ENCODE measurements at places on chromosomes 4 and X.

- DNase-seq, result peak; percentile 58
These were observed 48.7 kb upstream of the BCOR start for GRCh38 chrX:40146262-40147125.

GRCh38 chr4:1511441-1512041 lies 105.3 kb upstream of the NKX1-1 start:
- no peak for DNase-seq

- no peak for DNase-seq
These were observed 4.7 kb downstream of the SFRP2 start for GRCh38 chr4:153784166-153784699.

DNA sequence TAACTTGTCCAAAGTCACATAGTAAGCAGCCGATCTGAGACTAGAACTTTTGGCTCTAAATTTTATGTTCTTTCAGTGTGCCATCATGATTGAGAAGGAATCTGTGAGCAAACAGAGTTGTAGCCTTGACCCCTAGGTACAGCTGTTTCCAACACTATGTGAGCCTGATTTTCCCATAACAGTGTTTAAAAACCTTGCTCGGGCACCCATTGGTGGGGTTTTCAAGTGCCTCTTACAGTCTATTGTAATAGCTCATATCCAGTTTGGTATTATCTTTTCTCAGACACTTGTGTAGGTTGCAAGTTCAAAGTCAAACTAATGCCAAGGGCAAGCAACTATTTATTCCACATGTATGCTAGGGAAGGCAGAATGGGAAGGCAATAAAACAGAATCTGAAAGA lies 467.9 kb downstream of the INPP4B start:
- DNase-seq, result no peak

- DNase-seq, result no peak
These were observed 22.9 kb upstream of the SGMS2 start for GRCh38 chr4:107801766-107802211.

GRCh38 chr4:81255524-81255923 lies 40.5 kb upstream of the PRKG2 start:
- DNase-seq, result no peak

- no peak for DNase-seq
These were observed 279.7 kb downstream of the CAMK2D start for GRCh38 chr4:113481820-113482219.

- DNase-seq, result no peak
These were observed 44.0 kb upstream of the ABCG2 start for GRCh38 chr4:88202443-88202842.

DNA sequence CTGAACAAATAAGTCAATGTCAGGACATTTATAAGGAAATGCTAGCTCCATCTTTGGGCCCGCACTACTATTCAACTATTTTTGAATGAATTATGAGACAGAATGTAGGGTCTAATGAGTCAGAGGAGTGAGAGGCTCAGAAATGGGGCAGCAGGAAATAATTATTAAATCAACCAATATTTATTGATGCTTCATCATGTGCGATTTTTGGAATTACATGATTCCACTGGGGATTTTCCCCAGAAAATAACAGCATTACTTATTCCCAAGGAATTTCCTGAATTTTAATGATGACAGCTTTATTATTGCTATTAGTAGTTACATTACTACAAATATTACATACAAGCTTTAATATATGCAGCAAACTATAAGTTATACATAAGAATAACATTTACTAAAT lies 49.3 kb upstream of the PHF8 start:
- DNase-seq, result no peak

- no peak for DNase-seq
These were observed 28.3 kb downstream of the PRDM8 start for GRCh38 chr4:80225595-80225994.

DNA sequence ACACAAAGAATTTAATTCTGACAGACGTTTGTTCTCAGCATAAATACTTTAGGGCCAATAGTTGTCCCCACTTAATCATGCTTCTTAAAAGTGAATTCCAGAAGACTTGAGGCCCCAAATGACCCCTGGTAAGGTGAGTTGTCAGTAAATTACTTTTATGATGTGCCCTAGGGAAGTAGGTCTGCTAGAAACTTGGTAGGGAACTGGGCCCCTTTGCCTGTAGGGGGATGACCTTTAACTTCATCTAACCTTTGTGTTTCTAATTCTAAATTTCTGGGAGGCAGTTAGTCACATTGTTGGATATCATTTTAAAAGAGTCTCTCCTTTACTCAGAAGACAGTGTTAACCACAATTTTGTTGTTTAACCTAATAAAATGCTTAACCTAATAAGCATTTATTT lies 28.8 kb downstream of the HHIP start:
- no peak for DNase-seq

DNA sequence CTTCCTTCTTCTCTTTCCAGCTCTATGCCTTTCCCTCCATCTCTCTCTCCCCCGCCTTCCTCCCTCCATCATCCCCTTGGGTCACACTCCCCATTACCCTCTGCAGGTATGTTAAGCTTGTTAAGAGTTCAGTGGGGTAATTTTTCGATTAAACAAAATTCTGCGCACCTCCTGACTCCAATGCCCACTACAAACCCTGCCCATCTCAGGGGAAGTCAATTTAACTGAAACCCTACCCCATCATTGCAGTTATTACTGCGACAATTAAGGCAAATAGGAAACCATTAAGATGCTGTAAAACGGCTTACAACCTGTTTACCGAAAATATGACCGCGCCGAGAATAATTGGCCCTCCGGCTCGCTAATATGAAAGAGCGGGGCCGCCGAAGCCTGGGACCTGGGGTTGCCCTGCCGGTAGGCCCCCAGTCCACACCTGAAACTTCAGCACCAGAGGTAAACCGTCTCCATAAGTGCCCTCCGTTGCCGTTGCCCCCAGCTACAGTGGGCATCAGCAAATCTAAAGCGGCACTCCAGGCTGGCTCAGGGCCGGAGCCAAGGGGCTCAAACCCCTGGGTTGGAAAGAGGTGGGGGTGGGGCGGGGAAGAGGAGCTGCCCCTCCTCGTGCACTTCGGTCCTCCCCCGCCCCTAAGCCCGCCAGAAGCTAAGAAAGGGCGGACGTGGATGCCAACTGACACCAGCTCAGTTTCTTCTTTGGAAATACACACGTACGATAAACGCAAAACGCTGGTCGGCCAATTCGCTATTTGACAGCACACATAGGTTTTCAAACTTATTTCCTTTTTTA lies 4.8 kb downstream of the ARX start:
- DNase-seq, result no peak

- no peak for DNase-seq
These were observed 221.7 kb downstream of the APBB2 start for GRCh38 chr4:40992472-40993295.

- DNase-seq, result no peak
These were observed 6.3 kb downstream of the RHOXF1 start for GRCh38 chrX:120109378-120109777.

DNA sequence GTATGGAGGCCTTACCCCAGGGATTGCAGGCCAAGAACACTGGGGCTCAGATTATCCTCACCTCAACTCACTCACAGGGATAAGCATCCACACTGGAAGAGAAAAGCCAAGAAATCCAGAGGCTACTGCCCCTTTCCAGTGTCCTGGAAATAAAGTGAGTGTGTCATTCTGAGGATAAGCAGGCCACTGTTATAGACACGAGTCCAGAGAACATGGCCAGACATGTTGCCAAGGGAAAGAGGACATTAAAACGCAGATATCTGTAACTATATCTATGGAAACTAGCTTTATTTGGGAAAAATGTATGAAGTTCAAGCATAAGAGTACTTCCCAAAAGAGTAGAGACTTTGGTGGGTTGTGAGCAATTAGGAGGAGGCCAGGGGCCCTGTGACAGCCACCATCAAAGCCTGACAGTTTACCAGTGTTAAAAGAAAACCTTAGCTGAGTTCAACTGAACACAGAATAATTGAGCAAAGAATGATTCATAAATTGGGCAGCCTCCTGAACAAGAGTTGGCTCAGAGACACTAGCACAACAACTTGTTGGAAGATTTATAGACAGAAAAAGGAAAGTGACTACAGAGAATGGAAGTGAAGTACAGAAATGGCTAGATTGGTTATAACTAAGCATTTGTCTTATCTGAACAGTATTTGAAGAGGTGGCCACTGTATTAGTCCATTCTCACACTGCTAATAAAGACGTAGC lies 1222.2 kb downstream of the STIM2 start:
- DNase-seq, result no peak

GRCh38 chr4:147576084-147576483 lies 41.1 kb upstream of the TMEM184C start:
- DNase-seq, result no peak

DNA sequence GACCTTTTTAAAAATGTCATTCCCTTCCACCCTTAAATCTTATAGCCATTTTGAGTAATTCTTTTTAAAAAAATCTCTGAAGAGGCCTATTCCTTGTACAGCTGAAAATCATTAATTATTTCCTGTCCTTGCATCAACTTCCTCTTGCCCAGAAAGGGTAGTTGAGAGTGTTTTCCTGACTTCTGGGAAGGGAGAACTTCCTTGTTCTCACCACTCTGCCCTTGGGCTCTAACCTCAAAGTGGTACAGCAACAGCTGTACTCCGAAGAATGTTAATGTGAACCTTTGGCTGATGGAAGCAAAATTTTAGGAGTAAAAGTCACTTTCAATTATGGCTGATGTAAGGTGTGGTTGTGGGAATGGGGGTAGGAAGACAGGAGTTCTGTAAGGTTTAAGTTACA lies 15.1 kb upstream of the FABP2 start:
- DNase-seq, result no peak

DNA sequence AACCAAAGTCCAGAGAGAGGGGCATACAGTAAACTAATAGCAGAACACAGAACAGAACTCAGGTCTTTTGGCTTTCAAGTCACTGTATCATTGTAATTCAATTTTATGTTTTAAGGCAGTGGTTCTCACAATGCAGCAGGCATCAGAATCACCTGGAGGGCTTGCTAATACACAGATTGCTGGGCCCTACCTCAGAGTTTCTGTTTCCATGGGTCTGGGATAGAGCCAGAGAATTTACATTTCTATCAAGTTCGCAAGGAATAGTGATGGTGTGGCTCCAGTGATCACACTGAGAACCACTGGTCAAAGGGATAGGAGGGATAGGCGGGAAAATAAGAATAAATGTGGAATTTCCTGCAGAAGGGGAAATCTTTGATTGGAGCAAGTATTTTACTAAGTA lies 36.7 kb downstream of the LANCL3 start:
- no peak for DNase-seq

- DNase-seq, result no peak
These were observed 49.1 kb downstream of the TMEM165 start for GRCh38 chr4:55444827-55445226.

DNA sequence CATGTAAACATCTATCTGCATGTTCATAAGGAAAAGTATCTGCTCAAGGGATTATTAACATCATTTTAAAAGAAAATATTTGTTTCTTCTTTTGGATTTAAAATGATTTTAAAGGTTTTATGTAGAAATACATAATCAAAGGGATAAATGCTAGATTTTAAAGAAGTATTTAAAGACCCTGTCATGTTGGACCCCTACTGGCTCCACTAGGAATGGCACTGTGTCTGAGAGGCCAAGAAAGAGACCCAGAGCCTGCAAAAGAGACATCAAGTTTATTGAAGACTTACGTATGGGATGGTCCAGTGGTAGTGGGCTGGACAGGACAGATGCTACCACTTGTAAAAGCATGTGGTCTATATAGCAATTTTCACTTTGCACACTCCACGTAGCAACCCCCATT lies 78.7 kb upstream of the PCDH18 start:
- no peak for DNase-seq

DNA sequence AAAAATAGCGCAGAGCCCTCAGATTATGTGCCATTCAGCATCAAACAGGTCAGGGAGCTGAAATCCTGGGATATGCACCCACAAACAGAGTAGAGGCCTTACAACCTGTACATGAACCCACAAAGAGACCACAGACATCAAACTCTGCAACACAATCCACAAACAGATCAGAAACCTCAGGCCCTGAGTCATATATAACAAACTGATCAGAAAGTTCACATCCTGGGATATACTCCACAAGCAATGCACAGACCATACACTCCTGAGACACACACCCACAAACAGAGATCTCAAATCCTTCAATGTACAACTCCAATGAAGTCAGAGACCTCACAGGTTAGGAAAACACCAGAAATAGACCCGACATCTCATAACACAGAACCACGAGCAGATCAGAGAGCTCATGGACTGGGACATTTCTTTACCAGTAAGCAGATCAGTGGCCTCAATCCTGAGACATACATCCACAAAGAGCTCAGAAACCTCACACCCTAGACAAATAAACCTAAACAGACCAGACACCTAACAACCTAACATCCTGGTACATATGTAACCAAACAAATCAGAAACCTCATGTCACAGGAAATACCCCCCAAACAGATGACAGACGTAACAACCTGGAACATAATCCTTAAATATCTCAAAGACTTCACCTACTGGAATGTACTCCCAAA lies 24.2 kb downstream of the SUV39H1 start:
- DNase-seq, result peak; percentile 63

- no peak for DNase-seq
These were observed 31.6 kb upstream of the MRFAP1 start for GRCh38 chr4:6608758-6609414.

- DNase-seq, result no peak
These were observed 568.0 kb upstream of the AADAT start for GRCh38 chr4:170657761-170658160.

GRCh38 chrX:15983034-15983433 lies 128.4 kb upstream of the AP1S2 start:
- no peak for DNase-seq

GRCh38 chr4:120132935-120133334 lies 66.3 kb upstream of the MAD2L1 start:
- no peak for DNase-seq

GRCh38 chr4:5217421-5217820 lies 166.1 kb downstream of the STK32B start:
- DNase-seq, result no peak

DNA sequence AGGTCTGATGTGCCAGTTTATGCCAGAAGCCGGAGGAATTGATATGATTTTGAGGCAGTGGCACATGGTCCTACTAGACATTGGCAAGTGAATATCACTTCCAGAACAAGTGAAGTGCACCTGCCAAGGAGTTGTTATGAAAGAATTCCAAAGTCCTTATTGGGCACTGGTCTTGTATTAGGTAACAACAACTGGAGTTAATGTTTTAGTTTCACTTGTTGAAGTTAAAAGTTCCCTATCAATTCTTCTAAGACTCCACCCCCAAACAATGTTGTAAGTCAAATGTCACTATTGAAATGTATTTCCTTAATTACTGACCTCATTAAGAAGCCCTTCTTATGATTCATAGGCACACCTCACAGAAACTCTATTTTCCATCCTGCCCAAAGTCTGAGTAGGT lies 3.1 kb downstream of the TET2 start:
- DNase-seq, result no peak

All from T-helper 2 cell (primary cell).